ENCODE measurements at places on chromosomes 4 and X.

DNA sequence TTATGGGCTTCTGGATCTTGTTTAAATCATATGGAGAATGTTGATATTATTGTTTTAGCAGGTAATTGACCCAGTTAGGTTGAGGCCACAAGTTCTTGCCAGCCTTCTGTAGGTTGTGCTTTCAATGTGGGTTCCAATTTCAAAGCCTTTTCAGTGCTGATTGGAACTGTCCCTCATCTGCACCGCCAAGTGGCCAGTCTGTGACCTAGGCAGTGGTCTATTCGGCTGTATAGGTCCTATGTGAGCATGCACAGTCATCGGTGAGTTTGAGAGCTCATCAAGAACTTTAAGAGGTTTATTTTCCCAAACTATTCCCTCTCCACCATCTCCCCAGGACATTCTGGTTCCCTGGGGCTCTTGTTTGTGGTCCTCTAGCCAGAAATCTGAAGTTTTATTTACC, 35.7 kb downstream of the DDX53 start:
- no peak for DNase-seq

- DNase-seq, result peak; percentile 25
These were observed 377.4 kb downstream of the SMARCA1 start for GRCh38 chrX:129145840-129146272.

- no peak for DNase-seq
These were observed 405.9 kb upstream of the MAD2L1 start for GRCh38 chr4:120472447-120473131.

DNA sequence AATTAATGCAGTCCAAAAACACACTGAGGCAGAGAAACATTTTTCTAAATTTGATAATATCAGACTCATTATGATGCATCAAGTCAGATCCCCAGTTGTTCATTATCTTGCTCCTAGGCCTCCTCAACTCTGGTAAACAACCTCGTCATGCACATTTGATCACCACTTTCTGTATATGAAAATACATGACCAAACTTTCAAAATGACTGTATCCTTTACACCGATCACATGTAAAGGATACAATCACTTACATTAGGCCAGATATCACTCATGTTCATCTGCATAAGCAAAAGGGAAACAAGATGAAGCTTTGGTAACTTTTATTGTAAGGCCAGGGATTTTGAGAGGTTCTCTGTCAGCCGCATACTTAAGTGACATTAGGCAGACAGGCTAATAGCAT, 99.4 kb upstream of the IL1RAPL1 start:
- no peak for DNase-seq

DNA sequence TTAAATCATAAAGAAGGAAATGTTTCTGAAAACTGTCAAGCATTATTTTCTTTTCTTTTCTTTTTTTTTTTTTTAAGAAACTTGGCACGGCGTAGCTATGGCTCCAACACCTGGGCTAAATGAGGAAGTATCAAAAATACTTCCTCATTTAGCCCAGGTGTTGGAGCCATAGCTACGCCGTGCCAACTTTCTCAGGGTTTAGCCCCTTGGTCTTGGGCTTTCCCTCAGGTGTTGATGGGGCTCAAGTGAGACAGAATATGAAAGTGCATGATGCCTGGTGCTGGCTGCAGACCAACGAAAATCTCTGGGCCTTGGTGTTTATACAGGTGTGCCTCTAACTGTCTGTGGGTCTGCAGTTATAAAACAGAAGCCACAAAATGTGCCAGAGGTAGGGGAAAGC, 132.7 kb downstream of the ARHGAP24 start:
- no peak for DNase-seq

DNA sequence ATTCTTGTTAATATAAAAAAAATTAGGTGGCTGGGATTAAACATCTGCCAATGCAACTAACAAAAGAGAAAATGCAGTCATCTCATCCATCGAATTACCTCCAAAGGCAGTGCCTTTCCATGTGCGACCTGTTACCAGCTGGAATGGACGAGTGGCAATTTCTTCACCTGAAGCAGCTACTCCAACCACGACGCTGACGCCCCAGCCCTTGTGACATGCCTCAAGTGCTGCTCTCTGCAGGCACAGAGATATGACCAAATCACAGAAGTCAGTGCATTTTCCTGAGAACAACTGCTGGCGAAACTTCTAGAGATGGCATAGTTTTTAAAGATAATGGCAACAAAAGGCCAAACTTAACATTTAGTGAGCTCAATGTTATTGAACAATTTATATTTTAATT, 13.8 kb downstream of the ADH5 start:
- DNase-seq, result no peak

- no peak for DNase-seq
These were observed 26.2 kb upstream of the TMPRSS11D start for GRCh38 chr4:67909905-67910584.

DNA sequence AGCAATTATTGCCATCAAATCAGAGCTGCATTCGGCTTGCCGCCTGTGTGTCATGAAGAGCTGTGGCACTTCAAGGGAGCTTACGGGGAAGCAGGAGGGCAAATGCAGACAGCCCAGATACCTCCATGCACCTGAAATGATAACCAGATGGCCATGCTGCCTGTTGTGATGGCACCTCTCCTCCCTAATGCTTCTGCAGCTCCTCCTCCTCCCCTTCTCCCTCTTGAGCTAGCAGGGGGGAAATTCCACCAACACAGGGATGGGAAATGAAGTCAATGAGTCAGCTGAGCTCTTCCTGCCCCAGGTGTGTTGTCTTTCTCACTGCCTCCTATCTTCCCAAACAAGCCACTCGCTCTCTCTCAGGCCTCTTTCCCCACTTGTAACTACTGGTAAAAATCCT, 565.0 kb downstream of the BCOR start:
- DNase-seq, result peak; percentile 72

DNA sequence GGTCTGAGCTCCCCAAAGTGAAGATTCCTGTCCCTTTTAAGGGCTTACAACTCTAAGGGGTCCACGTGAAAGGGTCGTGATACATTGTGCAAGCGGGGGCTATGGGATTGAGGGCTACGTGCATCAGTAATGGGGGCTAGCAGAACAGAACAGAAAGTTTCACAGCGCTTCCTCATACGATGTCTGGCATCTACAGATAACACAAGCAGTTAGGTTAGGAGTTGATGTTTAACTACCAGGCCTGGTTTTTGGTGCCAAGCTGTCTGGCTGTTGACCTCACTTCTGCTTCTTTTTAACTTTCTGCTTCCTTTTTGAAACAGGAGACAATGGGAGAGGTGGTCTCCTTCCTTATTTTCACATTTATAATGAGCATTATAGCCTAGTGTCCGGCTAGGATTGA, 368.6 kb upstream of the CXorf51A start:
- DNase-seq, result no peak

- DNase-seq, result no peak
These were observed 9.5 kb downstream of the HPGDS start for GRCh38 chr4:94332983-94333590.

GRCh38 chr4:54499308-54500074, 158.3 kb upstream of the KIT start:
- DNase-seq, result no peak

- DNase-seq, result no peak
These were observed 617.0 kb downstream of the MID1IP1 start for GRCh38 chrX:39418254-39418704.

GRCh38 chr4:98609934-98610333, 48.5 kb downstream of the TSPAN5 start:
- DNase-seq, result no peak

All from NCI-H524 (cell line).